Hepatic stellate cell (primary cell): ENCODE measurements at places on chromosomes 3 and 15.

GRCh38 chr15:90046911-90047392 is 45.8 kb downstream of the ZNF710 start:
- DNase-seq, result no peak

GRCh38 chr15:85280203-85280602 is 100.2 kb upstream of the AKAP13 start:
- no peak for DNase-seq

GRCh38 chr3:11622586-11623550 is 20.8 kb downstream of the VGLL4 start:
- DNase-seq, result no peak

DNA sequence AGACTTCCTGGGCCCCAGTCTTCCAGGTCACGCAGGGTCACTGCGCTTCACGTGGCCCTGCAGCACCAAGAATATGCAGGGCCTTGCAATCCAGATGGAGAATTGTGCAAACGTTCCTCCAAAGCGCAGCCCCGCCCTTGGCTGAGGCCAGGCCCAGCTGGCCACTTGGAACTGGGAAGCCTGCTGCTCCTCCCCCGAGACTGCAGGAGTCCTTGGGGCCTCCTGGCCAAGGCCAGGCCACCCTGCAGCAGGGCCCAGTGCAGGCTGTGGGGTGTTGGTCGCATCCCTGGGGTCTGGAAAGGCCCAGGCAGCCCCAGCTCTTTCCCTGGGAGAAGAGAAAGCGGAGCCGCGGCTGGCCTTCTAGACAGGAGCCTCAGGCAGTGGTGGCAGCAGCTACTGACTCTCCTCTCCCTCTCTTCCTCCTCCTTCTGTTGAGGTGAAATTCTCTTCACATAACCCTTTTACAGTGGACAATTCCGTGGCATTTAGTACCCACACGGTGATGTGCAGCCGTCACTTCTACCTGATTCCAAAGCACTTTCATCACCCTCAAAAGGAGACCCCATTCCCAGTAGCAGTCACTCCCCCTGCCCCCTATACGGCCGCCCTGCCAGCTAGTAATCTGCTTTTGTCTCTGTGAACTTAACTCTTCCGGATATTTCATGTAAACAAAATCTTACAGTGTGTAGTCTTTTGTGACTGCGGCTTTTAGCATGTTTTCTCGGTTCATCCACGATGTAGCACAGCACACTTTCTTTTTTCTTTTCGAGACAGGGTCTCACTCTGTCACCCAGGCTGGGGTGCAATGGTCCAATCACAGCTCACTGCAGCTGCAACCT is 103.9 kb downstream of the TMEM266 start:
- DNase-seq, result peak; percentile 53

DNA sequence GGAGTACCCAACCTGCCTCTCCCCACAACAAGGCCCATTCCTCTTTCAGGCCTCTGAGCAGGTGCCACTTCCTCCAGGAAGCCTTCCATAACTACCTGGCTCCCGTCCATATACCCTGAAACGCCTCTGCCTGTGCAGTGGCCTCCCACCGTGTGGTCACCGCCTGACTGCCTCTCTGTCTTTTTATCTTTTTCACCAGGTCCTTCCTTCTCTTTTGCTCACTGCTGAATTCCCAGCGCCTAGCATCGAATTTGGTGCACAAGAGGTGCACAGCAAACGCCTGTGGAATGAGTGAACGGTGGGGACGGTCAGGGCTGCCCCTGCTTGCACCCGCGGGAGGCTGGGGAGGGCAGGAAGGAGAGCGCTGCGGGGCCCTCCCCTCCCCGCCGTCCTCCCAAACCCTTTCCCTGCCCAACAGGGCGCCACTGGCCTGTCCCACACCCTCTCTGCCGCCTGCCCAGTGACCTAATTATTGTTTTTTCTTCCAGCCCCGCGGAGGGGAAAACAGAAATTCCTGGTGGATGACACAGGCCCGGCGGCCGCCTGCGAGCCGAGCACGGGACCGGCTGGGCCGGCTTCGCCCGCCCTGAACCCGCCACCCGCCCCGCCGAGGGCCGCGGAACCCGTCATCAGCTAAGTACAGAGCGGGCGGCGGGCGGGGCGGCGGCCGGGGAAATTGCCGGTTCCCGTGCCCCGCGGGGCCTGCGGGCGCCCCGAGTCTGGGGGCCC is 140.1 kb downstream of the SMAD6 start:
- peak; percentile 94 for DNase-seq

GRCh38 chr15:34725556-34725955 is 29.2 kb downstream of the GJD2 start:
- DNase-seq, result peak; percentile 9

DNA sequence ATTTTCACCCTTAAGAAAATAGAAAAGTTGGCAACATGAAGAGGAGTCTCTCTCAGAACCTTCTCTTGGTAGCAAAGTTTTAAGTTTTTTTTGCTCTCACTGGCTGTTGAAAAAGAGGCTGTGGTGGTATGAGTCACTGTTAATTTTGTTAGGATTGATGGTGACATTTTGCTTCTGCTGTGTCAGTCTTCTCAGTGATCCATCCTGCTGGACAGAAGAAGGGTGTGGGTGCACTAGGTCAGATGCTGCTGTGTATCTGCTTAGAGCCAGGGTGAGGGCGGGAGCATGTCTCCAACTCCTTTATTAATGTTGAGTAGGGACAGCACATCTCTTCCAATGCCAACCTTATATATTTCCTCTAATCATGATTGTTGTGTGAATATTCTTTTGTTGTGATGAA is 369.5 kb downstream of the FEZF2 start:
- no peak for DNase-seq
